ENCODE measurements at places on chromosomes 13 and 19.
A peak's percentile ranks its signal among the peaks of the same experiment; 100 is the strongest.

GRCh38 chr13:113972451-113973217 lies 1.2 kb downstream of the C13orf46 start:
- DNase-seq = no peak

DNA sequence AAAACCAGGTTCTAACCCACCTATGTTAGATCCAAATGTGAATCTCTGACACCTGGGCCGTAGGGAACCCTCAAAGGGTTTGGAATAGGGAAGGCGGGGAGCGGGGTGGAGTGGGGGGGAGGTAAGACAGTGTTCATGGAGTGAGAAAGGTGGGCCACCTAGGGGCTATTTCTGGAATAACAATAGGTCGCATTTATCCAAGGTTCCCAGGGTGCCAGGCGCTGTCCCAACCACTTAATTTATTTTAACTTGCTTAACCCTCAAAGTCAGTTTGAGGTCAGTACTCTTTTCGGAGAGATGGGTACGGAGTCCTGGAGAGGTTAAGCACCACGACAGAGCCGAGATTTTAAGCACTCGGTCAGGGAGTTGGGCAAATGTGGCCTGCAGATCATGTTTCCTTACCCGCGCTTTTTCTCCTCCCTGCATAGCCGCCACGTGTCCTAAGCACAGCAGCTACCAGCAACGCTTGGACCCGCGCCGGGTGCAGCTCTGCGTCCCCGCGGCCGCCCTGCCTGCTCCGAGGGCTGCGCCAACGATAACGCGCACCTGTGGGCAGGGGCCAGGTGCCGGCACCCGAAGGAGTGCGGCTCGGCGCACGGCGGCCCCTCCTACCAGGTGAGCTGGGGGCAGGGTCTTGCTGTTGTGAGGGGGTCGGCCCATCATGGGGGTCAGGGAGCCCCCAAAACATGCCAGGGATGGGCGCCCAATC lies 25.0 kb upstream of the FXYD3 start:
- peak; percentile 79 for DNase-seq

DNA sequence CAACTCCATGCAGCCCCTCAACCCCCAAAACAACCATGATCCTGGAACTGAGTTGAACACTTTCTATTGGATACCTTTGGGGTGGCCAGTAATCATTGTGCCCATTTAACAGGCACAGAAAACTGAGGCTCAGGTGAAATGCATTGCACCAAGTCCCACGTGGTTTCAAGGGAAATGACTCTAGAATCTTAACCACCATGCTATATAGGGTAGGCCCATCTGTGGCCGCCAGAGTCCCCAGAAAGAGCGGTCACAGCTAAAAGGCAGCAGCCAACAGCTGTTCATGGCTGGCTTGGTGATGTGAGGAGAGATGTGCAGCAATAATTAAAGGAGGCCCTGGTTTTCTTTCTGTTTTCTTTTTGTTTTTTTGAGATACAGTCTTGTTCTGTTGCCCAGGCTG lies 2.6 kb downstream of the CNN1 start:
- no peak for DNase-seq

- DNase-seq = peak; percentile 83
Measured at GRCh38 chr19:1863638-1864479, 480 bp upstream of the KLF16 start.

DNA sequence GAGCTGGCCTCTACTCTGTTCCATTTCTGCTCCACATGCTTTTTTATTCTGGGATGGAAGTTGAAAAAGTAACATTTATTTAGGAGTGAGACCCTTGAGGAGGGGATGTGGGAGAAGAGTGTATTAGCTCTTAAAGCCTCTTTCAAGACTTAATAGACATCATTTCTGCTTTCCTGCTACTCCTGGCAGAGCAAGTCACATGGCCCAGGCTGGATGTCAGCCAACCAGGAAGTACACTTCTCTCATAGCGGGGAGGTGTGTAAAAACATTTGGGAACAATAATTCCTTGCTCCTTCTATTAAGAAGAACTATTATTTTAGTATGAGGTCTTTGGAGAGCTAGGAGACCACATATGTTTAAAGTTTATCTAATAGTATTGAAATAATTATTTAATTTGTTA lies 40.6 kb upstream of the FAM216B start:
- DNase-seq = no peak

DNA sequence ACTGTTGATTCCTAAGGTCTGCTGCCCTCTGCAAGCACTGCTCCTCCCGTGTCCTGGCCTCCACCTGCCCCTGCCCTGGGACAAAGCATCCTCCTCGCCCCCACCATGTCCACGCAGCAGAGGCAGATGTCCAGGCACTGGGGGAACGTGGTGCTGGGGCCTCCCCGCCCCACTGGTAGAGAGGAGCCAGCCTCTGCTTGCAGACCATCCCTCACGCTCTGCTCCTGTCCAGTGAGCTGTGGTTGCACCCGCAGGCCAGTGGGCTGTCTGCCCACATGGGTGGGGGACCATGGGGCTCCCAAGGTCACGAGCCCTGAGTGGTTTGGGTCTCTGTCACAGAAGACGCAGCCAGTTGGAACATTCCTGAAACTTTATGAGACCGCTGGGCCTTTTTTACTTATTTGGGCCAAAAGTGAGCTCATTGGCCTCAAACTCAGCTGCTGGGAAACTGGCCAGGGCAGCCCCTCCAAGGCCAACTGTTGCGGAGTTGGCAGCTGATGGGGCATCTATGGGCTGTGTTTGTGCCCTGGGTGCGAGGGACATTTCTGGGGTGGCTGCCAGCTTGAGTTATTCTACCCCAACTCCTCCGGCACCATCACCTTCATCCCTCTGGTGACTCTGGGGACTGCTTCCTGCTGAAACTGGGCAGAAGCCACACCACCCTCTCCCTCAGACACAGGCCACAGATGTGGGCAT lies 64.8 kb upstream of the F7 start:
- no peak for DNase-seq
